Lower leg skin (tissue), 4 donors: ENCODE measurements at places on chromosomes 11 and 22. TPM values are rescaled to one million over a fixed set of nuclear protein-coding genes. Genes with fewer than 3 reads are reported as not detected.
A peak's percentile ranks its signal among the peaks of the same experiment; 100 is the strongest.

DNA sequence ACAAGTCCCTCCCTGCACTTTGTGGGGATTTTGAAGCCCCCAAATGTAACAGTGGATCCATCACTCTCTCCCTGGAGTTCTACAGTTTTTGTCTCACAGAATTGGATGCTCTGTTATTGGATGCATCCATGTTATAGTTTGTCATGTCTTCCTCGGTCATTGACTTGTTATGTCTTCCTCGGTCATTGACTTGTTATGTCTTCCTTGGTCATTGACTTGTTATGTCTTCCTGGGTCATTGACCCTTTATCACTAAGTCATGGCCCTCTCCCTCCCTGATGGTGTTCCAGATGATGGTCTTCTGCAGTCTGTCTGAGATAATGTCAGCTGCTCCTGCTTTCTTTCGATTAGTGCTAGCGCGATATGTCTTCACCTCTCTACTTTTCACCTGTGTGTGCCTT, 981.5 kb downstream of the BRD1 start:
- DNase-seq: no peak

DNA sequence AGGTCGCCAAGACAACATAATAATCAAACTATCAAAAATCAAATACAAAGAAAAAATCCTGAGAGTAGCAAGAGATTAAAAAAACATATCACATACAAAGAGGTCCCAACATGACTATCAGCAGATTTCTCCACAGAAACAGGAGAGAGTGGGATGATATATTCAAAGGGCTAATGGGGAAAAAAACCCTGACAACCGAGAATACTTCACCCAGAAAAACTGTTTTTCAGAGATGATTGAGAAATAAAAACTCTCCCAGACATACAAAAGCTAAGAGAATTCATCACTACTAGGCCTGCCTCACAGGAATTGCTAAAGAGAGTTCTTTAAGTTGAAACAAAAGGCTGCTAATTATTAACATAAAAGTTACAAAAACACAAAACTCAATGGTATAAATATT, 108.1 kb downstream of the EFCAB6 start:
- no peak for DNase-seq

GRCh38 chr11:6433998-6434660, 6.7 kb downstream of the HPX start:
- DNase-seq: no peak

DNA sequence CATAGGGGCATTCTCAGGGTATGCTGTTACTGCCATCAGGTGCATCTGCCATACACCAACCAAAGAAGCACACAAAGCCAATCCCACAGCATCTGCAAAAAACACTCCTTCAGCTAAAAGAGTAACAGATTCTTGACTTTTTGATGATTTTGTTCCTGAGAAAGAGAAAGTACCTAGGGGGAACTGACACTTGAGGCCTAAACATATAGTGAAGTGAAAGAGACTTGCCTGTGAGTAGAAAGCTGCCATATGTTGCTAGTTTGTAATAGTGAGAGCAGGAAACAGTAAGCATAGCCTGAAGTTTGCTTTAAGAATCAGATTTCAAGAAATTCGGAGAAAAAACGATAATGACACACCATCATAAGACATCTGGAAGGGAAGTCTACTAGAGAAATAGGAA, 97.9 kb upstream of the CTSC start:
- no peak for DNase-seq

DNA sequence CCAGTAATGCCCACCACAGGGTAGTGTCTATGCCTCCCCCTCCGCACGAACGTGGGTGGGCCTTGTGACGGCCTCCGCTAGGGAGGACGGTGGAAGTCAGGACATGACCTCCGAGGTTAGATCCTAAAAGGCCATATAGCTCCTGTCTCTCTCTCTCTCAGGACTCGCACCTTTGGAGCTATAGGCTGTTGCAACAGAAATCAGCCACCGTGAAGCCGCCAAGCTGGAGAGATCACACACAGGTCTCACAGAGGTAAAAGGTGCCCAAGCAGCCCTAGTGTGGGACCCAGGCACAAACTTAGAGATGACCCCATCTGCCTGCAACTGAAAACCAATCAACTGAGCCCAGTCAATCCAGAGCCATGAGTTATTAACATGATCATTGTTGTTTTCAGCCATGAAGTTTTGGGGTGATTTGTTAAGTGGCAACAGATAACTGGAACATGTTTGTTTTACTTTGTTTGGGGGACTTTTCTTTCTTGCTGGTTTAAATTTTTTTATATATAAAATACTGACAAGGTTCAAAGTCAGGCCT, 7.4 kb upstream of the NAP1L4 start:
- DNase-seq: peak; percentile 45

GRCh38 chr11:81907996-81908395, 825.7 kb downstream of the FAM181B start:
- no peak for DNase-seq

Gene SMIM35
- not detected for total RNA-seq

Gene CHADL
- total RNA-seq: 16.3 TPM
